ENCODE measurements at places on chromosomes 3 and 15. TPM values are rescaled to one million over a fixed set of nuclear protein-coding genes. Genes with fewer than 3 reads are reported as not detected.

Gene CACNA2D2
- total RNA-seq = 4.2 TPM

- DNase-seq = no peak
Measured at GRCh38 chr3:172536993-172537419, 13.8 kb upstream of the TNFSF10 start.

- DNase-seq = no peak
Measured at GRCh38 chr3:23341147-23341838, 138.2 kb downstream of the UBE2E2 start.

Gene STOML1
- 23.6 TPM for total RNA-seq

- no peak for DNase-seq
Measured at GRCh38 chr3:134432236-134432635, 53.5 kb downstream of the ANAPC13 start.

Gene PP2D1
- total RNA-seq = not detected

GRCh38 chr15:66172324-66172980 lies 81.1 kb downstream of the MEGF11 start:
- no peak for DNase-seq

DNA sequence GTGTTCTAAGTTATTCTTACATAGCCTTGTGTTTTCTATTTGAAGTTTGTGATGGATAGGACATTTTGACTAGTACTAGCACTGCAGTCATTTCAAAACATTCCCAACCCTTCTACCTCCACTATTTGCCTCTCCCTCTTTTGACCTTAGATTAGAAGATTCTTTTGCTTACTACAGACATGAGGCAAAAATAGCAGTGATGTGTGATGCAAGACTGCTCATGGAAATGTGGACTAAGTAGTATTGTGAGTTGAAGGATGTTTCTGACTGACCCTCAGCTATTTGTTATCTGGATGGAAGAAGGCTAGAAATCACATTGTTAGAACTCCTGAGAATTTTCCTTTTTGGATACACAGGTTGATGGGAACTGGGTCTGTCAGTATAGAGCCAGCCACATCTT lies 45.9 kb downstream of the ATP2C1 start:
- no peak for DNase-seq

DNA sequence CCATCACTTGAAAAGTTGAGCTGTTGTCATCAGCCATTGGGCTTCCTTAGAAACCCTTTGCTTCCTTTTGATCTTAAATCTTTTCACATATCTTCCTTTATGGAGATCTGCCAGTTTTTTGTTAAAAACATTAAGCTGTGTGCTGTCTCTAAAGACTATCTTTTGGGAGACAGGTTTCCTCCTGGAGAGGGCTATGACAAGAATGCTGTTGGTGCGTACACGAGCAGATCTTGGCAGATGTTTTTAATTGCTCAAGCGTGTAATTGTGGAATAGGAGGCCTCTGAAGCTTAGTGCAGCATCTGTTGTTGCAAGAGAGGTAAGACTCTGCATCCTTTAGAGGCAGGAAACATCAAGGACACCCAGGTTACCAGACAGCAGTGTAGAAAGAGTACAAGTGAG lies 56.8 kb downstream of the PHLDB2 start:
- no peak for DNase-seq

DNA sequence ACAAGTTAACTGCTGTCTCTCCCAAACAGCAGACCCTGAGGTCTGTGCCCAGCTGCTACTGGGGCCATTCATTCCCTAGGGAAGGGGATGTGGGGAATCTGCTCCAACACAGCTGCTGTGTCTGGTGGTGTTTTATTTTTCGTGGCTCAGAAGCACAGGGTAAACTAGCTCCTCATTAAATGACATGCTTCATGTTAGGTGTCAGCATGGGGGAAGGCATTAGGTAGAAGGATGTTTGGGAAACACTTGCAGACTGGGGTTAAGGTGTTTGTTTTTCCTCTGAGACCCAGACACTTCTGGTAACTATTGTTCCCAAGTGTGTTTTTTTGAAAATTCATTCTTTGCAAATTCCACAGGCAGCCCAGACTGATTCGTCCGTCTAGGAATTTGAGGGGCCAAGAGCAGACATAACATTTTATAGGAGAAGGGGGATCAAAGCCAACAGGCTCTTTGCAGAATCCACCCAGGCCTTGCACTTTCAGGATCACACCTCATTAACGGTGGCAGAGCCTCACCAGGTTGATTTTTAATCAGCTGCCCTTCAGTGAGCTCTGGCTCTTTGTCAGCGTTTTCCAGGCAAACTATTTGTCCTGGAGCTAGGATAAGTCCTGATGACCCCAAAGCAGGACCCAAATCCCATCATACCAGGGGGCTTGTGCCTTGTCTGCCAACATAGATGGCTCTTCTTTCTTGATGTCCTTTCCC lies 65.4 kb upstream of the ITGA11 start:
- no peak for DNase-seq

- no peak for DNase-seq
Measured at GRCh38 chr3:134486577-134487041, 752 bp downstream of the CEP63 start.

Gene UROC1
- total RNA-seq = not detected

GRCh38 chr3:23253214-23253613 lies 50.1 kb downstream of the UBE2E2 start:
- no peak for DNase-seq

Gene TMIE
- not detected for total RNA-seq

Gene CKMT1B
- total RNA-seq = not detected

GRCh38 chr15:100468285-100468684 lies 60.5 kb downstream of the CERS3 start:
- DNase-seq = no peak

GRCh38 chr3:152860736-152861135 lies 25.8 kb downstream of the P2RY1 start:
- no peak for DNase-seq

GRCh38 chr15:40100947-40101905 lies 7.5 kb downstream of the BMF start:
- no peak for DNase-seq

DNA sequence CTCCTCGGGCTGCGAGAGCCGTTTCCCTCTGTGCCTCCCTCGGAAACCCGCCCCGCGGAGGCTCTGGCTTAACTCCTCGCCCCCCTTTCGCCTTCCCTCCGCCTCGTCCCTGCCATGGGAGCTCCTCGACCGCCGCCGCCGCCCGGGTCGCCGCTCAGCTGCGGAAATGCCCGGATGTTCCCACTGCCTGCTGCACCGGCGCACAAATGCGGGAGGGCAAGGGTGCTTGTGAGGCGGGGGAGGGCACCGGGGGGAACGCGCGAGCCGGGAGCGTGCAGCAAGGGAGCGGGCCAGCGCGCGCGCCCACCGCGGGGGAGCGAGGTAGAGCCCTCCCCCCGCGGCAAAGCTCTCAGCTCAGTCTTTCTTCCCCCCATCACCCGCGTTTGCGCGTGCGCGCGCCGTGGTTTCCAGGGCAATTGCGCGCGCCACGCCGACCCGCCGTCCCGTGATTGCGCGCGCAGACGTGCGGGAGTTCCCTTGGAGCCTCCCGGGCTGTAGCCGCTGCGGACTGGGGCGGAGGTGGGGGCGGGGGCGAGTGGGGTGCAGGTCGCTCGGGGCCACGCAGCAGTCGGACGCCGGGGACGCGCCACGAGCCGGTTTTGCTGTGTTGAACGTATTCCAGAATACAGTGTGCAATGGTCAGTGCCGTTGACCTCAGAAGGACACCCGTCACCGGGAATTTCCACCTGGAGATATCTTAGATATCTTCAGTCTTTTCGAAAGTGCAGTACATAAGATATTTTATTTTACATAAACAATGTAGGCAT lies at the start of gene DMXL2:
TSS of gene DMXL2 (minus strand) at position 168 of the 767 bp plus-strand sequence. CDS start 226 bp downstream, outside the sequence.
- DNase-seq = peak; percentile 33

Gene DAG1
- total RNA-seq = 171 TPM

- DNase-seq = no peak
Measured at GRCh38 chr3:144546539-144546938, 574.9 kb downstream of the DIPK2A start.
